MV-4-11 (cell line): ENCODE measurements at places on chromosomes 12 and 14.

- peak; percentile 75 for DNase-seq
These were observed 43.6 kb upstream of the DDX11 start for GRCh38 chr12:31029916-31030562.

GRCh38 chr12:2453761-2454090, 341.0 kb upstream of the FKBP4 start:
- DNase-seq, result peak; percentile 54

DNA sequence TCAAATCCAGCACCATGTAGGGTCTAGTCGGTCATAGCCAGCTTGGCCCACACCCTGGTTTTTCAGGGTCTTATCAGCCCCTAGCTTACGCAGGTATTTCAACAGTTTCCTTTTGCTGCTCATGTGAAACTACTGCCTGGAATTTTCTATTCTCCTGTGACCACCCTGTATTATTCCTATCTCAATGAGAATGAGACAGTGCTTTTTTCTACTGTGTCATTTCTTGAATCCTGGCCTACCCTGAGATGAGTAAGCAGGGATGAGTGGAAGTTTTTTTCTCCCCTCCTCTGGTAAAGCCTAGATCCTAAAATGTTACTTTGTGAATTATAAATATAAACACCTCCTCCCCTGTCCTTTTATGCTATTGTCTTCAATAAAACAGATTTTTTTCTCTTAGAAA, 62.7 kb upstream of the ARID2 start:
- no peak for DNase-seq

DNA sequence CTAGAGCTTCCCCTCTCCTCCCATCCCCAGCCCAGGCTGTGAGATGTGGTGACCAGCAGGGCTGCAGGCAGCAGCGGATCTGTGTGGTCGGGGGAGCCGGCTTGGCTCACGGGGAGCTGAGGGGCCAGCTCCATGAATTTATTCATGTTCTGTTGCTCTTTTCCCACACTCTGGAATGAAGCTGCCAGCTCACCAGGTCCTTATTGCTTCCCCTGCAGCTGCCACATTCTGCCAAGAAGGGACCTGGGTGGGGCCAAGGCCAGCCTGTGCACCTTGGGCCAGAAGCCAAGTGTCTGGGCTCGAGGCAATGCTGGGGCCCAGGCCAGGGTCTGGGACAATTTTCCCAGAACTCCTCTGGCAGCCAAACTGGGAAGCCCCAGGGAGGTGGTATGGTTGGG, 2.5 kb upstream of the C1QL4 start:
- DNase-seq, result no peak

- no peak for DNase-seq
These were observed 22.5 kb downstream of the SYNE3 start for GRCh38 chr14:95493976-95494375.

- DNase-seq, result no peak
These were observed 121.4 kb downstream of the TRMT5 start for GRCh38 chr14:60859525-60859924.

DNA sequence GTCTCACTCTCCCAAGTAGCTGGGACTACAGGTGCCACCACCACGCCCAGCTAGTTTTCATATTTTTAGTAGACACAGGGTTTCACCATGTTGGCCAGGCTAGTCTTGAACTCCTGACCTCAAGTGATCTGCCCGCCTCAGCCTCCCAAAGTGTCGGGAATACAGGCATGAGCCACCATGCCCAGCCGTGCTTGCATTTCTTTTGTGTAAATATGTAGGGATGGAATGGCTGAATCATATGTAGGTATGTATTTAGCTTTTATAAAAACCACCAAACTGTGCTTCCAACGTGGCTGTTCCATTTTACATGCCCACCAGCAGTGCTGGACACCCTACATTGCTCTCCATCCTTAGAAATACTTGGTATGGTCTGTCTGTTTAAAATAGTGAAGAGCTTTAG, 32.8 kb upstream of the CLMN start:
- DNase-seq, result no peak

GRCh38 chr14:94501588-94502516, 7.4 kb downstream of the SERPINA12 start:
- no peak for DNase-seq

GRCh38 chr14:95408731-95409476, 89.2 kb upstream of the CLMN start:
- no peak for DNase-seq

DNA sequence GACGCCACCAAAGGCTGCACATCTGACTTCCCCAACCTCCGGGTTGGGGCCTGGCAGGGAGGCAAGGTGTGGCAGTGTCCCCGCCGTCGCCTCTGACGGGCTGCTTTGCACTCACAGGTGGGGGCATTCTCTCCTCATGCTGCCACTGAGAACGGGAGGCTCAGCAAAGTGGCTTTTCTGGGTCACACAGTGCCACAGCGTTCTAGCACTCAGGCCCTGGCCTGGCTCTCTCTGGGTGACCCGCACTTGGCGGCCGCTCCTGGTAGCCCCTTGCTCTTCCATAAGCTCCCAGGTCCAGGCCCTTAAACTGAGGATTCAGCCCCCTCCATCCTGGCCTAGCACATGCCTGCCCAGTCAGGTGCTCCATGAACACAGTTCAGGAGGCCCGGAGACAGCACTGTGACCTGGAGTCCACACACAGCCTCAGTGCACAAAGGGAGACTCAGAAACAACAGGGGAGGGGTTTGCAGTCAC, 25.2 kb downstream of the SERPINA1 start:
- DNase-seq, result no peak

DNA sequence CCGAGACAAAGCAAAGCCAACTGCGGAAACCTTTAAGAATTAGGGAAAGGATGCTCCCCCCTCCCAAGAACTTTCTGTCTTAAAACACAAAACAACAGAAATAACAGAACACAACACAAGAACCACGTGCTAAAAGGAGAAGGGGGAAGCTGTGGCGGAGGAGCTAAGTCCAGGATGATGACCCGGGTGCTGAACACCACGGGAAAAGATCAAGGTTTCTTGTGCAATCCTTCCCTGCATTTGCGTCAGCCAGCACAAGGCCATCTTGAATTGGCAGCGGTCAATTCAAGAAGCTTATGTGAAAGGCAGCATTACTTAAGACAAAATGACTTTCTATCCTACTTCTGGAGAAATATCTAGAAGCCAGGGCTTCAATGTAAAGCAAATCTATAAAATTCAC, 11.0 kb upstream of the CREBL2 start:
- peak; percentile 97 for DNase-seq

- no peak for DNase-seq
These were observed 24.6 kb upstream of the NCOR2 start for GRCh38 chr12:124592050-124592449.

- DNase-seq, result no peak
These were observed 307.3 kb downstream of the EGLN3 start for GRCh38 chr14:33643426-33644181.

DNA sequence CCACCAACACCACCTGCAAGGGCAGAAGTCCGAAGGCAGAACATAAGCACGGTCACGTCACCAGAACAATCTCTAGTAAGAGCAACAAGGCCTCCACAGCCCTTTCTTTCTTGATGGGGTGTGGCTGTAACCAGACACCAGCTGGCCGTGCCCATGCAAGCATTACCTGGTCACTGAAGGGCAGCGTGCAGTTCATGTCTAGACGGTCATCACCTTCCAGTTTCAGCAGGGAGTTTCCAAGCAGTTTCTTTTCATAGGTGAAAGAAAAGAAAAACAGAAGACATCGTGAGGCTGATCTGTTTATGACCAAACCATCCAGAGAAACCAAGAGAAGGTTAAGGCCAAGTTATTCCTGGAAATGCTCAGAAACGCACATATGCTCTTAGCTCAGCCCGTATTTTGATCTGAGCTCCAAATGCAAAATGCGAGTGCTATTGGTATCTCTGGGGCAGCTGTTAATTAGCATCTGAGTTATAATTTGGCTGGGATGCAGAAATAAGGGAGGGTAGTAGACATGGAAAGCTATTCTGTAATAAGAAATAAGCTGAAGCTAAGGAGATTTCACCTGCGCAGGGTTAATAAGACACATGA, 42.5 kb downstream of the PRKAB1 start:
- no peak for DNase-seq

DNA sequence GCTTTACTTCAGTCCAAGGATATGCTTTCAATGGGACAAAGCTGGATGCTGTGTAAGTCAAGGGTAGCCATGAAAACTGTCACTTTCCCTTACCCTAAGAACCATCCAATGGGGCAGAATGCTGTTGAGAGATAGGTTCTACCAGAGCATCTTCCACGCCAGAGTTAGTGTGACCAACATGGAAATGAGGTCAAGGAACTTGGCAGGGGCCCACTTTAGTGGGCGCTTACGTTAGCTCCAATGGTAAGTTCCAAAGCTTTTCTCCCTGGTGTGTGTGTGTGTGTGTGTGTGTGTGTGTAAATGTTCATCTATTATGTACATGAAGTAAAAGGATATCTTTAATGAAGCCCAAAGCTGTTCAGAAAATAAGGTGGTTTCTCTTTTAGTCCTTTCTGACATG, 124.1 kb downstream of the GTF2A1 start:
- no peak for DNase-seq

DNA sequence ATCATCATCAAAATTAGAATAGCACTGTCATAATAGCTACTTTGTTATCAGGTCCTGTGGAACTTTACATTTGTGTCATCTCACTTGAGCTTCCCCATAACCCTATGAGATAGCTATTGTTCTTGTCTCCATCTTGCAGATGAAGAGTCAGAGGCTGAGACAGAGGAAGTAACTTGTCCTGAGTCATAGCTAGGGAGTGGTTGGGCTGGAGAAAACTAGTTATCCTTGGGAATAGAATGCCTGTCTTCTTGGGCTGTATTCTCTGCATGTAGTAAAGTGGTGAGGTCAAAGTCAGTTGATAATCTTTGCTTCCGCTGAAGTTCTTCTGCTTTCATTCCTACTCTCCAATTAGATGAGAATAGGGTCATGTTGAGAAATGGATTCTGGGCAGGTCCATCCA, 117.0 kb downstream of the SMOC1 start:
- peak; percentile 73 for DNase-seq

- DNase-seq, result no peak
These were observed 21.1 kb upstream of the FSCB start for GRCh38 chr14:44528180-44528579.

- DNase-seq, result no peak
These were observed 26.0 kb upstream of the KRT78 start for GRCh38 chr12:52874573-52875435.

DNA sequence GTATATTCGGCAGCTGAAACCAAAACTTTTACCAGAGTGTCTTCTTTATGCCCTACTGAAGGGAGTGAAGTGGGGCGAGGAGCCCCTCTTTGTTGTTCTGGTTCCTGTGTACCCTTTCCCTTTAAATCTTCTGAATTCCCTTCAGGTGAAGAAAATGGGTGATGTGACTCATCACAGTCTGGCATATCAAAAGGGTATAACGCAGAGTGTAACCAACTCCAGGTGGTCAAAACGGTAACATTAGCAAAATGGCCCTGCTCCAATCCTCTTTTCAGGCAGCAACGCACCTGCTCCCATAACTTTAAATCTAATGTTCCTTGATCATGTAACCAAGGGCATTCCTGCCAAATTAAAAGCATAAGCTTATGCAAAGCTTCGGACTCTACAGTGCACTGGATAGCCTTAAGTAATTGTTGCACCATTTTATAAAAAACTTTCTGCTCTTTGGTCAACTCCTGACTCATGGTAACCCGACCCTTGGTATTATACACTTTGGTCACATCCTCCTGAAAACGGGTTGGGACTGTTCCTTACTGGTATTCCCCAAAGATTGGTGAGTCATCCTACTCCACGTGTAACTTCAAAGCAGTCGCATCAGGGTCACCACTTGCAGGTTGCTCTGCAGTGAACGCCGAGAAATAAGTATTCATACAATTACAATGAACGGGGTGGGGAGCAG, 83.1 kb downstream of the KCNMB4 start:
- no peak for DNase-seq

GRCh38 chr12:111981987-111982386, 31.0 kb downstream of the TMEM116 start:
- no peak for DNase-seq

DNA sequence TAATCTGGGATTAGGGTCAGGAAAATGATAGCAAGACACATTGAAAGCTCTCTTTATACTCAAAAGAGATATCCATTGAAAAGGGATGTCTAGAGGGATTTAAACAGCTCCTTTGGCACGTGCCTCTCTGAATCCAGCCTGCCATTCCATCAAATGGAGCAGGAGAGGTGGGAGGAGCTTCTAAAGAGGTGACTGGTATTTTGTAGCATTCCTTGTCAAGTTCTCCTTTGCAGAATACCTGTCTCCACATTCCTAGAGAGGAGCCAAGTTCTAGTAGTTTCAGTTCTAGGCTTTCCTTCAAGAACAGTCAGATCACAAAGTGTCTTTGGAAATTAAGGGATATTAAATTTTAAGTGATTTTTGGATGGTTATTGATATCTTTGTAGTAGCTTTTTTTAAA, 25.4 kb upstream of the PLEKHD1 start:
- no peak for DNase-seq

GRCh38 chr12:91978143-91978542, 167.5 kb downstream of the BTG1 start:
- peak; percentile 79 for DNase-seq

DNA sequence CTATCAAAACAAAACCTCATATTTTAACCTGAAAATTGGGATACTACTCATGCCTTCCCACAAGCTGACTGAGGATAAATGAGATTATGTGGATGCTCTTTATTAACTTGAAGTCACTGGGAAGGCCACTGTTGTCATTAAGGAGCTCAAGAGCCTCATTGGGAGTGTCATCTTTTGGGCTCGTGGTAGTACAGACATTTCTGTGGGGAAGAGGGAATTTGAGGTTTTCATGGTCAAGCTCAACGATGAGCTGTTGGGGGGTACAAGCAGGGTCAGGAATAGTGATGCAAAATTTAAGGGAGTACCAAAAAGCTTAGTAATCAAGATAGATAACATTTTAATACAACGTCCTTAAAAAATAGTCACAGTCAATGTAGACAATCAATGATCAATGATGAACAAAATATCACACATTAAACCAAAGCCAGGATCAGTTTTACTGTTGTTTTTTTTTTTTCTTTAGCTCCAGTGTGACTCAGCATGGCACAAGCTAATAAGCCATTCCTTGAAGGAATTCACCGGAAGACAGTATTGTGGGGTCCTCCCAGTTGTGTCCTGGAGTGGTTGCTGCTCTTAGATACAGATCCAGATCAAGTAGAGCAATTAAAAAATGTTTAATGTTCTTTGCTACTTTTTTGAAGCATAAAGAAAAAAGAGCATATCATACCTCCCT, 130.9 kb downstream of the C12orf75 start:
- DNase-seq, result no peak

- DNase-seq, result no peak
These were observed 40.9 kb downstream of the OSBPL8 start for GRCh38 chr12:76518699-76519098.

- no peak for DNase-seq
These were observed 28.3 kb upstream of the ATP2A2 start for GRCh38 chr12:110252716-110253115.

- DNase-seq, result no peak
These were observed 81.5 kb downstream of the DPF3 start for GRCh38 chr14:72812292-72812851.

GRCh38 chr12:53770281-53770680, 18.5 kb upstream of the CISTR start:
- DNase-seq, result no peak

GRCh38 chr14:94548999-94549985, 11.9 kb upstream of the SERPINA4 start:
- DNase-seq, result peak; percentile 5
